K562 (cell line): ENCODE measurements at places on chromosomes 1 and 21. TPM values are rescaled to one million over a fixed set of nuclear protein-coding genes. Genes with fewer than 3 reads are reported as not detected.

DNA sequence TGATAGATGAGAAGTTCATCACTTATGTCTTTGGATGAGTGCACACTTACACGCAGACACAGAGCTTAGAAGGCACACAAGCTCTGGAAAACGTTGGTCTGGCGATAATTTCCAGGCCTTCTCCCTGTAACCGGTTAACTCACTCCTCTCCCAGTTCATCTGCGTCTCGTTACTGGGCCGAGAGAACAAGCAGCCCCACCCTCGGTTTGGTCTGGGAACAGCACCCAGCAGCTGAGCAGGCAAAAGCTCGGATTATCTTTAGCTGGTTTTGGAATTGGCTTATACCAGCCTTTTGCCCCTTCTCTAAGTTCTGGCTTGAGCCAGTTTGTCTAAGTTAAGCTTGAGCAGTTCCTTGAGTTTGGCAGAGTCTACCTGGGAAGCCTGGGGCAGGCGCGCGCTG lies 27.3 kb upstream of the COL6A1 start:
- DNase-seq: no peak

- no peak for DNase-seq
Observed at GRCh38 chr1:176701151-176701866, 238.3 kb downstream of the PAPPA2 start.

DNA sequence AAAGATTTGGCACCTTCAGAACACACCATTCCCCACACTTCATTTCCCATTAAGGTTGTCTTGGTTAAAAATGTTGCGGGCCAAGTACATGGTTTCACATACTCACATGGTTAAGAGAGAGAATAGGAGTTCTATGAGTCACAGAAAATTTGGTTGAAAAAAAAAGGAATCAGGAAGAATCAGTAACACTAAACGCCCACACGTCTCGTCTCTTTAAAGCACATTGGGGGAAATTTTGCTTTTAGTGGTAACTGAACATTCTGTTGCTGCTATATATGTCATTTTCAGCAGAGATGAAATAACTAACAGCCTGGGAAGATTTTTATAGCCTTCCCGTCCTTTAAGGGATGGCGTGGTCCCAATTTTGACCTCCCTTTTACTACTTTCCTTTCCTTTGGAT lies 132.9 kb upstream of the ERG start:
- no peak for DNase-seq

DNA sequence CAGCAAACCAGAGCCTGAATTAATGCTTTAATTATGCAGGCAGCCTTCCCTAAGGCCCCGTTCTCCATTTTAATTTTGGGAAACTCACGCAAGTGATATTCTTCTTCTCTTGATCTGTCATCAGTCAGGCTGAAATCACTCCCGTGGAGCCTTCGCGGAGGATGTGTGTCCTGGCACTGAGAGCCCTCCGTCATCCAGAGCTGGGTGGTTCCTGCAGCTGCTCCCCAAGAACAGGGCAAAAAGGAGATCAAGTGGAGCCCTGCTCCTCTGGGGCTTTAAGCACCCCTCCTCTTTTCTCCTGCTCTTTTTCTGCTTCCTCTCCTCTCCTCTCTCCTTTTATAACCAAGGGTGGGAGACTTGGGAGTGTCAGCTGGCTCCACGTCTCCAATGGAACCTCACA lies 133.2 kb upstream of the CACNA1E start:
- DNase-seq: no peak

GRCh38 chr1:64061430-64062104 lies 141.9 kb upstream of the UBE2U start:
- DNase-seq: no peak

GRCh38 chr1:226733304-226733703 lies 5.8 kb downstream of the ITPKB start:
- DNase-seq: no peak

DNA sequence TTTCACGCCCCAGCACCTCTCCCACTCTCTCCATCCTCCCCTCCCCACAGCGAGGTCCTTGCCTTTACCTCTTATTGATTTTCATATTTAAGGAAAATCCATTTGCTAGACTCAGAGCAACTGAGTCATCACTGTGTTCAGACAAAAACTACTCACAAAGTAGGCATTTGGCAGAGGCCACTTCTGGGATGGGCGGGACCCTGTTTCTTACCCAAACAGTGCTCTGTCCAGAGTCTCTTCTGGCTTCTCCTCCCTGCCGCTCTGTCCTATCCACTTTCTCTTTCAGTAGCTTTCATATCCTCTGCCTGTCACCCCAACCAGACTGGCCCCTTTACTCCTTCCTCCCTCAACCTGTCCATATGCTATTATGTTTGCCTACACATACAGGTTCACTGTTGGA lies 2.4 kb upstream of the NAV1 start:
- DNase-seq: no peak

GRCh38 chr1:193543259-193543658 lies 356.8 kb upstream of the B3GALT2 start:
- no peak for DNase-seq

DNA sequence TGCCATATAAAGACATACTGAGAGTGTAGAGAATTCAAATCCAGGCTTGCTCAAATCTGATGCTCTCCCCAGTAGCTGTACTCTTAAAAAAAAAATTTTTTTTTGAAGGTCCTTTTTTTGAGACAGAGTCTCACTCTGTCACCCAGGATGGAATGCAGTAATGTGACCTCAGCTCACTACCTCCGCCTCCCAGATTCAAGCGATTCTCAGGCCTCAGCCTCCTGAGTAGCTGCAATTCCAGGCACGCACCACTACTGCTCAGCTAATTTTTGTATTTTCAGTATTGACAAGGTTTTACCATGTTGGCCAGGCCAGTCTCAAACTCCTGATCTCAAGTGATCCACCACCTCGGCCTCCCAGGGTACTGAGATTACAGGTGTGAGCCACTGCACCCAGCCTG lies 28.7 kb downstream of the STYXL2 start:
- no peak for DNase-seq

DNA sequence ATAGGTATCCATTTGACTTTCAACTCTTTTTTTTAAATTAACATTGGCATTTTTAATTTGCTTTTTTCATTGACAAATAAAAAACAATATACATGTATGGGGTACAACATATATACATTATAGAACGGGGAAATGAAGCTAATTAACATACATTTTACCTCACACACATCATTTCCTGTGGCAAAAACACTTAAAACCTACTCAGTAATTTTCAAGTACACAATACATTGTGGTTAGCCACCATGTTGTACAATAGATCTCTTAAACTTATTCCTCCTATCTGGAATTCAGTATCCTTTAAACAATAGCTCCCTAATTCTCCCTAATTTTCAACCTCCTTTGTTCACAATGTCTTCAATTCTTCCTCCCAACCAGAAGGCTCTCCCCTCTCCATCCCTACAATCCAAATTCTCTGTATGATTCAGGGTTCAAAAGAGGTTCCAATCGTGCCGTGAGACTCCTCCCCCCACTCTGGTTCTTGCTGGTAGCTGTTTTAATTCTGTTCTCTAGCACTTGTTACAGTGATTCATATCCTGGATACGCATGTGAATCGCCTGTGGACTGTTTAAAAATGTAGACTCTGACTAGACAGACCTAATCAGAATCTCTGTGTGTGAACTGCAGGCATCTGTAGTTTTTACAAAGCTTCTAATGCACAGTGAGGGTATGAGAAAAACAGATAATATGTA lies 87.6 kb upstream of the DUSP10 start:
- no peak for DNase-seq

GRCh38 chr1:39886757-39887231 lies 3.5 kb upstream of the TRIT1 start:
- no peak for DNase-seq

Gene PPM1J
- 5.1 and 7.1 TPM in 2 replicates for total RNA-seq

Gene SFT2D2
- total RNA-seq: 46.6 and 50.1 TPM in 2 replicates

Gene CHD5
- total RNA-seq: 0.09 and 0.16 TPM in 2 replicates
